Activated T-cell treated with anti-CD3 and anti-CD28 coated beads, Interleukin-2, amount 50 U/mL, for 24 hours (primary cell): ENCODE measurements at places on chromosomes 2 and 18.

GRCh38 chr2:20555954-20556353, 94.9 kb downstream of the HS1BP3 start:
- DNase-seq: no peak

- DNase-seq: no peak
Observed at GRCh38 chr2:50647381-50647780, 384.6 kb downstream of the NRXN1 start.

- DNase-seq: no peak
Observed at GRCh38 chr2:207356567-207356966, 173.2 kb upstream of the CREB1 start.

DNA sequence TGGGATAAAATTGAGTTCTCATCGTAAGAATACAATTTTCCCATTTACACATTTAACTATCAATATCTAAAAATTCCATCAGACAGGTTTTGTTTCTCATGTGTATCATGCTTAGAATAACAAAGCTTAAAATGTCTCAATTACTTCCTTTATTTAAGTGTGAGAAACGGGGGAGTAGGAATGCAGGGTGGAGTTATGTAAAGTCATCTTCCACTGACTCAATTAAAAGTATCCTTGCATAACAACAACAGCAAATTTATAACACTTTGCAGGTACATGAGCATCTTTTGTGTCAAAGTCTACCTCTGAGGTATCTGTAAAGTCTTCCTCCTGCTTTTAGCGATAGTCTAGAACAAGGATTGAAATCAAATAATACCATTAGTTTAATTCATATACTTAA, 327.1 kb downstream of the EPHA4 start:
- no peak for DNase-seq

- DNase-seq: no peak
Observed at GRCh38 chr2:125169764-125170146, 1144.7 kb downstream of the CNTNAP5 start.

DNA sequence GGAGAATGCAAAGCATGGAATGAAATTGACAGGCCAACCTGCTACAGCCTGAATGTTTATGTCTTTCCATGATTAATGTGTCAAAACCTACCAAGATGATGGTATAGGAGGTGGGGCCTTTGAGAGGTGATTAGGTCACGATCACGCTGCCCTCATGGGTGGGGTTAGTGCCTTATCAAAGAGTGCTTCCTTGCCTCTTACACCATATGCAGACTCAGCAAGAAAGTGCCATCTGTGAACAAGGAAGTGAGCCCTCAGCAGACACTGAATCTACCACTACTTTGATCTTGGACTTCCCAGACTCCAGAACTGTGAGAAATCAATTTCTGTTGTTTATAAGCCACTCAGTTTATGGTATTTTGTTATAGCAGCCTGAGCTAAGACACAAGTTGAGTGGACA, 147.5 kb upstream of the BCL2L11 start:
- no peak for DNase-seq

DNA sequence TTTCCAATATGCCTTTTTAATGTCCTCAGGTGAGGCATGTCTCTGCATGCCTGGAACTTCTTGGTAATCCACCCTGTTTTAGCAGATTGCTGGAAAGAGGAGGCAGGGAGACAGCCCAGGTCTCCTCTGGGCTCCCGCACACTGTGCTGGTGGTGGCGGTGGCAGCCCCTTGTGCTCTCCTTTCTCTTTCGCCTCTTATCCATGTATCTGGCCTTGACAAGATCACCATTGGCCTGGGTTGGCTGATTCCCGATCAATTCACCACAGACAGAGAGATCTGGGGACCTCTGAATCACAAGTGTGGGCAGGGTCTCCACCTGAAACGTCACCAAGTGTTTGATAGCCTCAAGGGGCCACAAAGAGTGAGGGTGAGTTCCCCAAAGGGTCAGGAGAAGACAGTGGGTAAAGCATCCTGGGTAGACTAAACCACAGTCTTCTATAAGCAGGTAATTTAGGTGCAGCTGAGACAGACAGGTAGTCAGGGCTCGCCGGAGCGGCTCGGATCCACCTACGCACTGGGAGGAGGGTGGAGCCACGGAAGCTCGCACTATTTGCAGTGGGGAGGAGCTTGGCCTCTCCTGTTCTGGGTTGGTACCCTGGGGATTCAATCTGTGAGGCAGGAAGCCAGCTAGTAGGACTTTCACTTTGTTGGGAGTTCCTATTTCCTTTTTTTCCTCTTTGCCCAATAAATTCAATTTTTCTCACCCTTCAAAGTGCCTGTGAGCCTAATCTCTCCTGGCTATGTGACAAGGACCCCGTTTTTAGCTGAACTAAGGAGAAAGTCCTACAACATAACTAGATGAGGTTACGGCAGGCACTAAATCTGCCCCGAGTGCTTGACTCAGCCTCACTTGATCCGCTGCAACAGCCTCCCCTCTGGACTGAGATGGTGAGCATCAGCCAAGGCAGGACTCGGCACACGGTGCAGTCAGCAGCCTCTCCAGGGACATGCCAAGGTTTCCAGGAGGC, 57.6 kb downstream of the SLC4A3 start:
- DNase-seq: peak; percentile 54

DNA sequence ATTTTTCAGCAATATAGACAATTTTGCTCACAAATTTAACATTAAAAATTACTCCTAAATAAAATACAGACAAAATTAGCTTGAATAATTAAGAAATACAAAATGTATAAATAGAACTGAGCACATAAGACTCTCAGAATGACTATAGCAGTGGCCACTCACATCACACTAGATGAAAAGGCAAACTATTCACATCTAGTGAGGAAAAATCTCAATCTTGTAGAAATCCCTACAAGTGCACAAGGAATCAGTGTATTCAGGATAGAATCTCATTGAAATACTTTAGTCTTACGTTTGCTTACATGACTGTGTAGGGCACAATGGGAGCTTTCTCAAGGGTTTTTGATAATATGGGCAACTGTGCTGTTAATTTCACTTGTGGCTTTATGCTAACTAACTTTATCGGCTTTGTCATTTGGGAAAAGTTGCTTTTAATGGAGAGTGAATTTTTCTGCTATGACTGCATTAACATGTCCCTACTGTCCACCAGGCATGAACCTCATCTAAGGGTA, 678.9 kb upstream of the LRRTM4 start:
- DNase-seq: no peak

DNA sequence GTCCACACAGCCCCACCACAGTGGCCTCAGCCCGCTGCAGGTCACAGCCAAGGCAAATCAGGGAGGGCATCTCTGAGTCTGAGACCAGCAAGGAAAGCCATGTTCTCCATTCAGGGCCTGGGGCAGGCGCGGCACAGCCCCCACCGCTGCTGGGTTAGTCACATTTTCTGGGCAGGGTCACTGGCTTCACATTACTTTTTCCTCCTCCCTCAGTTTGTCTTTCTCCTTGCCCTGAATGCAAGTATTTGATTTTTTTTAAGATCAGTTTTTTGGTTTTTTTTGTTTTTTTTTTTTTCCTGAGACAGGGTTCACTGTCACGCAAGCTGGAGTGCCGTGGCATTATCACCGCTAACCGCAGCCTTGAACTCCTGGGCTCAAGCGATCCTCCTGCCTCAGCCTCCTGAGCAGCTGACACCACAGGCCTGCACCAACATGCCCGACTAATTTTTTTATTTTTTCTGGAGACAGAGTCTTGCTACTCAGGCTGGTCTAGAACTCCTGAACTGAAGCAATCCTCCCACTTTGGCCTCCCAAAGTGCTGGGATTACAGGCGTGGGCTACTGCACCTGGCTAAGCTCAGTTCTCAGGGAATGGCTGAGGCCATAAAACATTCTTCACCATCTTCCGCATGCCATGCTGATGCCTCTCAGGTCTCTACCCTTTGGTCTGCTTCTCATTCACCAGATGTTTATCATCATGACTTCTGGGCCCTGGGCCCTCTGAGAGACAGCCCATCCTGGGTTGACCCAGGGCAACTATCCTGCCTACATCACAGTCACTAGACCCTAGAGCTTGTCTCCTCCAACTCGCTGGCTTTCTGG, 628 bp upstream of the CAPG start:
- no peak for DNase-seq

GRCh38 chr2:216114382-216114713, 5.2 kb downstream of the XRCC5 start:
- no peak for DNase-seq

DNA sequence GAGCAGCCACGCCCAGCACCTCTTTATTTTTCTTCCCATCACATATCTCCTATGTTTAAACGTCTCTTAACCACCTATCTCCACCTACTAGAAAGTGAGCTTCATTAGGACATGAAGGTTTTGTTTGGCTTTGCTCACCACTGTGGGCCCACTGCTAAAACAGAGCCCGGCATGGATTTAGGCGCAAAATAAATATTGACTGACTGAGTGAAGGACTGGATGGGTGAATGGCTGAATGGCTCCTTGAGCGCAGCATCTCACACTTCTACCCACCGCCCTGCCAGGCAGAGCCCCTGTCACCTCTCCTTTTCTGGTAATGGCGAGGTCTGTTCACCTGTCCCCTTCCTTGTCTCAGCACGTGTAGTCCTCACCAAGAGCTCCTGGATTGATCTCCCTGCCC, 10.1 kb downstream of the CAPG start:
- no peak for DNase-seq
